ENCODE measurements at places on chromosomes 16 and 17. TPM values are rescaled to one million over a fixed set of nuclear protein-coding genes. Genes with fewer than 3 reads are reported as not detected.

The DNASE1L2 gene
- 0.34 TPM for total RNA-seq

The FAHD1 gene
- total RNA-seq: 95.7 TPM

The SLC5A10 gene
- 0.07 TPM for total RNA-seq

The KRT12 gene
- not detected for total RNA-seq

The CCL13 gene
- not detected for total RNA-seq

The FLCN gene
- total RNA-seq: 49.6 TPM

The PTX4 gene
- total RNA-seq: not detected

The FMNL1 gene
- total RNA-seq: 3.4 TPM

The TSPAN10 gene
- total RNA-seq: 3.2 TPM

The TEDC2 gene
- total RNA-seq: 1.0 TPM

The CDC6 gene
- total RNA-seq: 1.4 TPM

The PRSS36 gene
- total RNA-seq: 0.85 TPM

The PYDC1 gene
- not detected for total RNA-seq
